ENCODE measurements at places on chromosomes 4 and X. TPM values are rescaled to one million over a fixed set of nuclear protein-coding genes. Genes with fewer than 3 reads are reported as not detected.

GRCh38 chr4:22814906-22815305, 122.2 kb downstream of the GBA3 start:
- no peak overlapping the region for H3K4me3 ChIP-seq
- H3K4me1 ChIP-seq: no peaks in the 10 kb centered on the region
- DNase-seq: no peak
- H3K36me3 ChIP-seq: no peaks in the 10 kb centered on the region

GRCh38 chr4:174631901-174632758, 109.8 kb upstream of the HPGD start:
- peak; percentile 50 for DNase-seq
- H3K4me1 ChIP-seq: peaks cover 45% of the 10 kb centered on the region
- H3K27me3 ChIP-seq: no peaks in the 10 kb centered on the region
- no peak overlapping the region for H3K4me3 ChIP-seq

GRCh38 chr4:113525521-113525920, 236.0 kb downstream of the CAMK2D start:
- H3K4me3 ChIP-seq: no peak overlapping the region
- DNase-seq: no peak
- no peaks in the 10 kb centered on the region for H3K27me3 ChIP-seq
- H3K4me1 ChIP-seq: peaks cover 4% of the 10 kb centered on the region

DNA sequence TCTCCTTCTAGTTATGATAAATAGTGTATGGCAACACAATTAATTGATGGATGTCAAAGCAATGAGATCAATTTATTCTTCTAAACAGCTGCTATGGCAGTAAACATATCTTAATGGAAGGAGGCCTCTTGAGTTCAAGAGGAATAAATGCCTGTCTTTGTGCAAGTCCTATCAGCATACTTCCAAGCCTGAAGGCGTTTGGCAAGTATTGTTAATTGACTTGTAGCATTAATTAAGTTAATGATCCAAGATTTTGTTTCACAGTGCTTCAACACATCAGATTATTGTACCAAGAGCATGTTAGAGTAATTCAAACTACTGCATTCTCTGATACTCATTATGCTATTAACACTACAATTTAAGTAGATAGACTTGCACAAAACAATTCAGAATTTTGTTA, 144.8 kb downstream of the FAT4 start:
- H3K4me1 ChIP-seq: no peaks in the 10 kb centered on the region
- DNase-seq: no peak
- no peak overlapping the region for H3K27ac ChIP-seq
- no peaks in the 10 kb centered on the region for H3K27me3 ChIP-seq

DNA sequence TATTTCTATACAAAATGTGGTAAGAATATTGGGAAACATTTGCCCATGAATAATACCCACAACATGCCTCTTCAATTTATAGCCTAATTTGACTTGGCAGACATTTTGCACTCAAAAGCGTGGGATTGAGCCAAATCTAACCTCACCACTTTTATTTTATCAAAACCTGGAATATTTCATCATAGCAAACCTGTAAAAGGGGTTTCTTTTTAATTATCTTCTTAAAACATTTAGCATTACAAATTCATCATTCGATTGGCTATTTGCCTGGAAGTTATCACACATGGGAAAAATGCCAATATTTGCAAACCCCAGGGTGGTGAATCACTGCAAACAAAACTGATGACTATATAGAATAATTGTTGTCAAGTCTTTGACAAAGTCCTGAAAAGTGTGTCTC, 56.2 kb downstream of the VCX3B start:
- H3K4me1 ChIP-seq: peaks cover 16% of the 10 kb centered on the region
- H3K27ac ChIP-seq: no peak overlapping the region
- H3K4me3 ChIP-seq: no peak overlapping the region
- H3K36me3 ChIP-seq: no peaks in the 10 kb centered on the region
- no peaks in the 10 kb centered on the region for H3K27me3 ChIP-seq

- H3K4me1 ChIP-seq: no peaks in the 10 kb centered on the region
- DNase-seq: no peak
- no peak overlapping the region for H3K4me3 ChIP-seq
- H3K27me3 ChIP-seq: no peaks in the 10 kb centered on the region
These were observed 19.2 kb downstream of the YY2 start for GRCh38 chrX:21875013-21875412.

DNA sequence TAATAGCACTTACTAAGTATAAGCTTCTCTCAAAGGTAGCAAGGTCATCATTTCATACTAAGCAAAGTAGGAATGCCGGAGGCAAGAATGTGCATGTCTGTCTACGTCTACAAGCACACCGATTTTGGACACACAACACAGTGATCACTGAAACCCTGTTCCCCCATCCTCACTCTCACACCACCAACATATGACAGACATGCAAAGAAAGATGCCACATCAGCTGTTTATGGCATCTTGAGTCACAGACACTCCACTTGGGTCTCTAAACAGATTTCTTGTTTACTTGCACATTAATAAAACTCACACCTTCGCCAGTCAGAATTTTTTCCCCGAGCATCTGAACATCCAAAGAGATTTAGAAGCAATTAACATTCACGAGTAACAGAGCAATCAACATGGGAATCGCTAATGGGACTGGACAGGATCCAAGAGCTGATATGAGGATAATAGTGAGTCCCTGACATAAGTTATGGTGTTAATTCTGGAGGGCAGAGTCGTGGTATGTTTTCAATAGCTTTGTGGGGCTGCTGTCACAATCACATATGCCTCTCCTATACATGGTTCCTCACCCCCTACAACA, 324.1 kb downstream of the DHX15 start:
- H3K4me1 ChIP-seq: no peaks in the 10 kb centered on the region
- no peaks in the 10 kb centered on the region for H3K36me3 ChIP-seq
- H3K4me3 ChIP-seq: no peak overlapping the region
- no peak overlapping the region for H3K27ac ChIP-seq
- DNase-seq: no peak

GRCh38 chrX:25213611-25214010, 197.8 kb upstream of the ARX start:
- no peak overlapping the region for H3K27ac ChIP-seq
- H3K36me3 ChIP-seq: no peaks in the 10 kb centered on the region
- H3K4me3 ChIP-seq: no peak overlapping the region
- no peaks in the 10 kb centered on the region for H3K27me3 ChIP-seq
- H3K4me1 ChIP-seq: no peaks in the 10 kb centered on the region

DNA sequence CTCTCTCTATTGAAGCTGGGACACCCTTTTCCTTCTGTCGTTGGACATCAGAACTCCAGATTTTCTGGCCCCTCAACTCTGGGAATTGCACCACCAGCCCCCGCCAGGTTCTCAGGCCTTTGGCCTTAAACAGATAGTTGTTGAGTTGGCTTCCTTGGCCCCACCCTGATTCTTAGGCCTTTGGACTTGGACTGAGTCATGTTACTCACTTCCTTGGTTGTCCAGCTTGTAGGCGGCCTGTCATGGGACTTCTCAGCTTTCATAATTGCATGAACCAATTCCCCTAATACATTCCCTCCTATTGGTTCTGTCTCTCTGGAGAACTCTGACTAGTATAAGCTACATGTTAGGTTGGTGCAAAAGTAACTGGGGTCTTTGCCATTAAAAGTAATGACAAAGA, 195.7 kb downstream of the GPAT3 start:
- no peak overlapping the region for H3K27ac ChIP-seq
- no peak overlapping the region for H3K4me3 ChIP-seq
- no peaks in the 10 kb centered on the region for H3K36me3 ChIP-seq
- DNase-seq: peak; percentile 63
- H3K27me3 ChIP-seq: no peaks in the 10 kb centered on the region

DNA sequence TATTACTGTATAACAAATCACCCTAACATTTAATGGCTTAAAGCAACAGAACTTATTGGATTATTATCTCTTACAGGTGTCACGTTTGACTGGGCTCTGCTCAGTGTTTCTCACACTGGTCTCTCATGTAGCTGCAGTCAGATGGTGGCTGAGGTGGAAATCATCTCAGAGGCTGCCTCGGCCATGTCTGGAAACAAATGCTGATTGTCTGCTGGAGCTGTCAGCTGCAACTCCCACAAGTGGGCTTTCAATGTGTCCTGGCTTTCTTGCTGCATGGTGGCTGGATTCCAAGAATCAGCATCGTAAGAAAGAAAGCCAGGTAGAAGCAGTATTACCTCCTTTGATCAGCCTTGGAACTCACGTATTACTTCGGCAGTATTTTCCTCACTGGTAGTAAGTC, 277.6 kb downstream of the SPANXN1 start:
- no peaks in the 10 kb centered on the region for H3K4me1 ChIP-seq
- no peak overlapping the region for H3K4me3 ChIP-seq
- no peaks in the 10 kb centered on the region for H3K36me3 ChIP-seq
- no peaks in the 10 kb centered on the region for H3K27me3 ChIP-seq
- no peak overlapping the region for H3K27ac ChIP-seq

DNA sequence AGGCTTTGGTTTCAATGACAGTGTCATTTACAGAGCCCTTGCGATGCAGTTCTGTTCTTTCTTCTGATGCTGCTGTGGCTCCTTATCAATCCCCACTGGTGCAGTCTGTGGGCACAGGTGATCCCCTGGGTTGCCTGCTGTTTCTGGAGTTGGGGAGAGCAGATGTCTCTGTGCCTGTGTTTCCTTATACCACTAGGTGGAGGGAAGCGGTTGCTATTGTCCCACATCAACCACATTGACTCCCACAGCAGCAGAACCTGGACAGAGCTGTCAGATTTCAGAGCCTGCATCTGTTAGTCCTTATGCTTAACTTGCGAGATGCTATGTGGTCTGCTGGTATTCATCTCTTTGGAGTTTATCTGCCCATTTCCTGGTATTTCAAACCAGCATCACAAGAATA, 57.7 kb downstream of the NEIL3 start:
- H3K4me3 ChIP-seq: no peak overlapping the region
- H3K27me3 ChIP-seq: no peaks in the 10 kb centered on the region
- H3K27ac ChIP-seq: no peak overlapping the region
- H3K36me3 ChIP-seq: no peaks in the 10 kb centered on the region
- no peaks in the 10 kb centered on the region for H3K4me1 ChIP-seq
- DNase-seq: peak; percentile 26

DNA sequence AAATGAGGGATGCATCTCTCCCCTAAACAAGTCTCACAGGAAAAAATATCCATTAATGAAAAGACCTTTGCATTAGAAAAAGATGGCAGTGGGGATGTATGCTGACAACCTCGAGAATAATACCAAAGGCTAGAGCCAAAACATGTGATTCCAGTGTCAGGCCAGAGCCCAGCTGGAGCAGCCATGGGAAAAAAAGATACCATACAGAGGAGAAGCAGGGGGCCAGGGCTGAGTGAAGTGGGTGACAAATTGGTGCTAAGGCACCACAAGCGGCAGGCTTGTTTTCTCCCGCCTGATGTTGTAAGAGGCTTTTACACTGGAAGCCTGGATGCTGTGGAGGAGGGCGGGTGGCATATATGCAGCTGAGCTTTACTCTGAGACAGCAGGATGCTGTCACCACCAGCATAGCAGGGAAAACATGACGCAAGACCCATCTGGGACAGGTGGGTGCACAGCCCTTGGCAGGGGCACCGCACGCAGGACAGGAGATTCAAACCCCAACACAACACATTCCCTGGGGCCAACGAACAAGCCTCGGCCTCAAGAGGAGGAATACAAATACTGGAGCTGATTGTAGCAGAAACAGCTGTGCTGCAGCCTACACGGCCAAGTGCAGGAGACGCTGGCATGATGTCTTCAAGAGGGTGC, 91.9 kb downstream of the TSPAN5 start:
- no peaks in the 10 kb centered on the region for H3K27me3 ChIP-seq
- no peak overlapping the region for H3K4me3 ChIP-seq
- peaks cover 17% of the 10 kb centered on the region for H3K4me1 ChIP-seq
- H3K36me3 ChIP-seq: no peaks in the 10 kb centered on the region

DNA sequence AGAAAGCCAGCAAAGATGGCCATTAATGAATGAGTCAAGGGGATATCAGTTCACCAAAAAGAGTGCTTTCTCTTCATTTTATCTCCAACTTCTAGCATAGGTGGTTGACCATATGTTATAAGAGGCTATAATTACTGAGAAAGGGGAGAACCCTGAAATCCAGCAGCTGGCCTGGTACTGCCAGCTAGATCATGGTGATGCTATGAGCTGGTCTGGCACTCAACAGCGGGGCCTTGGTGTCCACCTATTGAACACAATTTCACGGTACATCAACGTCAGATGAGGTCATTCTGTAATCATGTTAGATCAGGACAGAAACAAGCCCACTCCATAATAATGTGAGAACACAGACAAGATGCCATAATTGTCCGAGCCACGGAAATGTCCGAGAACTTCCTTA, 1644.8 kb upstream of the PCDH7 start:
- no peaks in the 10 kb centered on the region for H3K36me3 ChIP-seq
- H3K27me3 ChIP-seq: no peaks in the 10 kb centered on the region
- H3K27ac ChIP-seq: no peak overlapping the region
- no peaks in the 10 kb centered on the region for H3K4me1 ChIP-seq

DNA sequence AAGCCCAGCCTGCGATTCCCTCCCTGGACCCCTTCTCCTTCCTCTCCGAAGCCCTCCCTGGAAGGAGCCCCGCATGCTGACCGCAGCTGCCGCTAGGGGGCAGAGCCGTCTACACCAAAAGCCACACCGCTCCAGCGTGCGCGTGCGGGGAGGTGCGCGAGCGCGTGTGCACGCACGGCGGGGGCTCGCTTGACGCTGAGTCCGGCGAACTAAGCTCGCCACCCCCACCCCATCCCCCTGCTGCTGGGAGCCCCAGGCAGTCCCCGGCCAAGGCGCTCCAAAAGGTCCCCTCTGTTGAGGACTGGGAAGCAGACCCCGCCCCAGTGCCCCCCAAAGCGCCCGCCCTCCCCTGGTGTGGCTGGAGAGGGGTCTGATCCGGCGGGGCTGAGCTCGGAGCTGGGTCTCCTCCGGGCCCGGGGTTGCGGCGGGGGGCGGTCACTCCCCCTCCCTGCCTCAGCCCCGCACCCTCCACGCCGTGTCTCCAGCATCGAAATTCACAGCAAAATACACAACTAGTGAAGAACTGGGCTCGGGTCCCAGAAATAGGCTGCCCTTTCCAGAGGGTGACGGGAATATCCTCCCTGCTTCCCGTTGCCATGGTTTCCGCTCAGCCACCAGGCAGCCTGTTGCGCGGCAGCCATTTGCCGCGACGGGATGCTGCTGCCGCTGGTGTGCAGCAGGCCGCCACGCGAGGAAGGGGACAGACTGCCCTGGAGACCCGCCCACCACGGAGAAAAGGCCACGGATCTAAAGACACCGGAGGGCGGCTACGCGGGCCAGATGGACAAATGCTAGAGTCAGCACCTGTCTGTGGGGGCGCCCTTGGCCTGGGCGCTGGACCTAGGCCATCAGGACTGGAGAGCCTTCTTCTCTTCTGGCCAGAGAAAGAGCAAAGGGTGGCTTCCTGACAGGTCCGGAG, 11.2 kb upstream of the CCNQ start:
- no peaks in the 10 kb centered on the region for H3K4me1 ChIP-seq
- H3K27me3 ChIP-seq: peaks cover 29% of the 10 kb centered on the region
- no peak overlapping the region for H3K27ac ChIP-seq
- H3K36me3 ChIP-seq: no peaks in the 10 kb centered on the region
- H3K4me3 ChIP-seq: peak overlapping the region; percentile 40

Gene ERVMER34-1
- 1.7 TPM for total RNA-seq

Gene COX7B2
- not detected for total RNA-seq

Gene IL21
- total RNA-seq: not detected

Gene TMPRSS11F
- not detected for total RNA-seq

Gene SPANXN4
- not detected for total RNA-seq

Gene C4orf33
- 3.2 TPM for total RNA-seq

Gene FAM236B
- total RNA-seq: not detected

Gene WNK3
- 0.06 TPM for total RNA-seq
